ENCODE measurements at places on chromosomes 6 and 20.

DNA sequence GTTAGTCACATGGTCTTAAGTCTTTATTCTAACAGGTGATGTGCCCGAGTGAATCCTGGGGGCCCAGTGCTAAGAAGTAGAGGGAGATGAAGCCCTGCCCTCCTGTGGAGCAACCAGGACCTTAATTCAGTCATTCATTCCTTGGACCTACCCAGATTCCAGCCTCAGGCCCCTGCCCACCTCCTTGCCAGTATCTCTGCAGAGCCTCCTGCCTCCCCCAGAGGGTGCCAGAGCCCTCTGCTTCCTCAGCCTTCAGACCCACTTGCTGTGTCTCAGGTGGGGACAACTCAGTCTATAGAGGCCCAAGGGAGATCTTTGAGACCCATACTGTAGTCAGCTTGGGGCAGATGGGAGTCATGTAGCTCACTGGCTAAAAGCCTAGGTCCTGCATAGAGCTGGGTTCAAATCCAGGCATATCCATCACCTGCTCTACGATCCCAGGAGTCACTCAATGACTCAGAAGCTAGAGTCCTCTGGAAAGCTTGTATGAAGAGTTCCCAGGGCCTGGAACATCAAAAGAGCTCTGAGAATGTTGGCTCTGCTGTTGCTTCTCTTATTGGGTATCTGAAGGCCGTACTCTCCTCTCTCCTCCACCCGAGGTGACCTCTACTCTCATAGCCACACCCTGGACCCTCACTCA, 3.9 kb upstream of the SIGLEC1 start:
- no peak for DNase-seq

- DNase-seq = no peak
Measured at GRCh38 chr20:10540636-10541493, 105.8 kb downstream of the SLX4IP start.

- no peak for DNase-seq
Measured at GRCh38 chr6:37657112-37657886, 40.4 kb downstream of the MDGA1 start.

DNA sequence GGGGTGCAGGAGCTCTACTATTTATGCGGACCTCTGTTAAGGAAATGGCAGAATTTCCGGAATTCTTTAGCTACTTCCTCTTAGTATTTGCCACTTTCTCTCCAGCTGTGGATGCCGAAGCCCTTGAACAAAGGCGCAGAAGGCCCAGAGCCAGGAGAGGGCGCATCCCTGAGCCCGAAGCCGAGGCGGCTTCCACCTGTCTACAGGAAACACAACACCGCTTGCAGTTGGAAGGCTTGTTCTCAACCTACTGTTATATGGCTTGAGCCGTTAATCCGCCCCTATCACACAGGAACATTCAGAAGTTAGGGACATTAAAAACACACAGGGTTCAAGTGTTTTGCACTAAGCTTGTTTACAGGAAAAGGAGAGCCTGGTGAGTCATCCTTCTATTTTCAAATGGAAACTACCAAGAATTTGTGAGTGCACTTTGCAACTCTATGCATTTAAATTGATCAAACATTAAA, 417.1 kb downstream of the BCKDHB start:
- DNase-seq = no peak

GRCh38 chr6:157996918-157997702, 15.4 kb downstream of the SYNJ2 start:
- no peak for DNase-seq

DNA sequence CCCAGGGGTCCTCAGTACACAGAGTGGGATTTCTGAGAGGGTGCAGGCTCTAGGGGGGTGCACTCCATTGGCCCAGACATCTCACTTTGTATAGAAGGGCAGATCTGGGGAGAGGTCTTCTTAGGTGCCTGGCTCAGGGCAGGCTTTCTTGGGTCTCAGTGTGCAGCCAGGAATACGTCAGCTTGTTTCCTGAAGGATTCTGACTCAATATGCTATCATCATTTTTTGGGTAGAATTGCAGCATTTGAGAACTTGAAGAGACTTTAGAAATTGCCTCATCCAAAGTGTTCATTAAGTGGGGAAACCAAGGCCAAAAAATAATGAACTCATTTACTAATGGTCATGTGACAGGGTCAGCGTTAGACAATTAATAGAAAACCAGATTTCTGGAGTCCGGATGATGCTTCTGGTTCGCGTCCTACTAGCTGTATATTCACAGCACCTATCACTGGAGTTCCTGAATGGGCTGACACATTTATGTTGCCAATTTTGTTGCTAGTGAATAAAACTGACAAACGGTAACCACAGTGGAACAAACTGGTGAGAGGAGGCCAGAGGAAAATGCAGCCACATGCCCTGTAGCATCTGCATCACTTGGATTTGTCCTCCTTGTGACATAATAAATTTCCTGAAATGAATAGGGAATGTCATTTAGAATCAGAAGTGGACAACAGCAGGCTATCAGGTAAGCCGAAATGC, 238.9 kb downstream of the TBC1D7 start:
- DNase-seq = no peak

DNA sequence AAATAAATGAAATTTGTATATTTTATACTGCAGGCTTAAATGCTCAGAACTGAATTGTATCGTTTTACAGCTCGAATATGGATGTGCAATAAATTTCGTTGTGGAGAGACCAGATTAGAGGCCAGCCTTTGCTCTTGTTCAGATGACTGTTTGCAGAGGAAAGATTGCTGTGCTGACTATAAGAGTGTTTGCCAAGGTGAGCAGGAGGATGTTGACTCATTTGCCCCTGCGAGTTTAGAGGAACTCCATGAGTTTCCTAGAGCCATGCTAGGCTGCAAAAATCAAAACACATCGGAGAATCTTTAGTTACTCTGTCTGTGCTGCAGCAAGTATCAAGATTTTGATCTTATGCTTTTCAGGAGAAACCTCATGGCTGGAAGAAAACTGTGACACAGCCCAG, 15.4 kb downstream of the ENPP3 start:
- no peak for DNase-seq

DNA sequence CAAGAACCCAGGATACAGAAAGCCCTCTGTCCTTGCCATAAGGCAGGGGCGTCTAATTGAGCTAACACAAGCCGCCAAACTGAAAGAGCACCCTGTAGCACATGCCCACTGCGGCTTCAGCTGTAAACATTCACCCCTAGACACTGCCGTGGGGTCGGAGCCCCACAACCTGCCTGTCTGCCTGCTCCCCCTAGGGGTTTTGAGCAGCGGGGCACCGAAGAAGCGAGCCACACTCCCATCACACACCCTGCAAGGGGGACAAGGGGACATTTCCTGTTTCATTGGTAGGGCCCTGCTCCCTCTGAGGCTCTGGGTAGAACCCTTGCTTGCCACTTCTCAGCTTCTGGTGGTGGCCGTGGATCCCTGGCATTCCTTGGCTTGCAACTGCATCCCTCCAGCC, 45.2 kb upstream of the BCLAF1 start:
- no peak for DNase-seq

GRCh38 chr6:3108746-3109414, 9.6 kb upstream of the BPHL start:
- DNase-seq = peak; percentile 22

GRCh38 chr6:83708970-83709747, at the start of gene SNAP91:
Gene SNAP91 (minus strand): TSS chr6:83709101. CDS start chr6:83707927, 1,174 bp downstream.
- no peak for DNase-seq

DNA sequence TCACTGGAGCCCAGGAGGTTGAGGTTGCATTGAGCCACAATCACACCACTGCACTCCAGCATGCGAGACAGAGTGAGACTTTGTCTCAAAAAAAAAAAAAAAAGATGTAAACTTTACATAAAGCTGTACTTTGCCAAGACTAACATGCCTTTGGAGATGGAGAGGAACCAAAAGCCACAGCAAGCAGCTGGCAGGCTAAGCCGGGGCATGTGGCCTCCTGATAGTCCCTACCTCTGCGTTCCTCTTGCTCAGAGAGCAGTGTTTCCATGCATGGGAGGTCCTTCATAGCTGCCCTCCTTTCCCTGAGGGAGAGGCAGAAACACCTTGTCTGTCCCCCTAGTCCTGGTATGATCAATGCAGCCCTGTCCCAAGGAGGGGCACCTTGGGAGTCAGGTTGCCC, 35.2 kb downstream of the SPATA2 start:
- no peak for DNase-seq

DNA sequence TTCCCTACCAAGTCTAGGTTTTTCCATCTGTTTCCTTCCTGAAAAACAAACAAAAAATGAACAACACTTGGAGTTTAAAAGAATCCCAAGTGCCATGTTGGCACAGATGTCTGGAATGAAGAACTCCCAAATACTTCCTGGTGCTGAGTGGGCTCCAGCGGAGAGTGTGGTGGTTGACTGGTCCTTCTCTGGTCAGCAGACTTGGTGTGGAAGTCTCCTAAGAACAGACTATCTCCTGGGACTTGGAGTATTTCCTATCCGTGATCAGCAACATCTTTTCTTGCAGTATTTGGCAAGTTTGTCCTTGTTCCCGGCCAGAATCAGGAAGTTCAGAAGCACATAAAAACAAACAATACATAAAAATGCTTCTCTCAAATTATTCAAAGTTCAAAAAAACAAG, 154.1 kb downstream of the MTFR2 start:
- no peak for DNase-seq

DNA sequence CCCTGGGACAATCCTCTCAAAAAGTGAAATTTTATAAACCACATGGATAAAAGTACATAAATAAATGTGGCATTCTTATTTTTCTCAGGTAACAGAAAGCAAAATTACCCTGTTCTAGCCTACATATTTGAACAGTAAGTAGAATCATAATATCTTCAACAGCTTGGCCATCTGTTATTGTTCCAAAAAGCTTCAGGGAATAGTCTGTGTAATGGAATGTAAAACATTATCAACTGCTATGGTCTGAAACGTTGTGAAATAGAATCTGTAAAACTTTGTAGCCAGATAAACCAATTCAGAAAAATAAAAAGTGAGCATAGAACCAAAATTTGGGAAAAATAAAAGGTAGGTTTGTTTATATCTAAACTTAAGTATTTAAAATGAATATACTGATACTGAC, 114.7 kb downstream of the THEMIS start:
- DNase-seq = no peak

DNA sequence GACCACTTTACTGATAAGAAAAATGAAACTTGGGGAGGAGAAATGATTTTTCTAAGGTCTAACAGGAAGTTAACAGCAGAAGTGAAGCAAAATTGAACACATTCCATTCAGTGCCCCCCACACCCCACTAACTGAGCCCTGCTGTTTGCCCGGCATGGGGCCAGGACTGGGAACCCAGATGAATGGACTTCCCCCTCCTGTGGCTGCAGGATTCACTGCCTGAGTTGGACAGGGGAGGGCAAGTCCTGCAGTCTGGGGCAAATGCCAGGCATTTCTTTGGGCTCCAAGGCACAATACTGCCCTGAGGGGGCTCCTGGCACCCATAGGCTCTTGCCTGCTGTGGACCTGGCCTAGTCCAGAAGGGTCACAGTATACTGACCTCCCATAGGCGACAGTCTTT, 28.3 kb downstream of the FYN start:
- DNase-seq = no peak

DNA sequence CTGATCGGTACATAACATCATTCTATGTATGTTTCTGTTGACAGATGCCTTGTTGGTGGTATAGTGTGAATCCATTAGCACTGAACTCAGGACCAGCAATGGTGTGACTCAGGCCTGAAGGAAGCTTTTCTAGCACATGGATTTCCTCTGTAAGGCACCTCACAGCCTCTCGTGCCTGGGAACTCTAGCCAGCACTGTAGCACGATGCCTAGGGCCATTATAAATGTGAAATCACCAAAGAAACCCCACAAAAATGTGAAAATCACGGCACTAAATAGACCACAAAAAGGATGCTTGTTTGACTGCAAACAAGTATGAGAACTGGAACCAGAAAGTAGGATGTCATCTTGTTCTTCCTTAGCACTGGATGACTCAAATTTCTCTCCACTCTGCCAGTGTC, 63.7 kb upstream of the NKX2-2 start:
- no peak for DNase-seq

DNA sequence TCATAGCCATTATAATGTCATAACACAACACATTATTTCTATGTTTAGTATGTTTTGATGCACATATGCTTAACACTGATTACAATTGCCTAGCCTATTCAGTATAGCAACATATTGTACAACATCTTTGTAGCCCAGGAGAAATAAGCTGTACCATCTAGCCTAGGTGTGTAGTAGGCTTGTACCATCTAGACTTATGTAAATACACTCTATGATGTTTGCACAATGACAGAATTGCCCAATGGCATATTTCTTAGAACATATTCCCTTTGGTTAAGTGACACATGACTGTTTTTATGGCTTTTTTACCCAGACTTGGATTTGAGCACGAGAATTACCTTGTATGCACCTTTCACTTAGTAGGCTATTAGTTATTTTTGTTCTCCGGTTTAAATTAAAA, 64.5 kb upstream of the HIVEP1 start:
- DNase-seq = no peak

DNA sequence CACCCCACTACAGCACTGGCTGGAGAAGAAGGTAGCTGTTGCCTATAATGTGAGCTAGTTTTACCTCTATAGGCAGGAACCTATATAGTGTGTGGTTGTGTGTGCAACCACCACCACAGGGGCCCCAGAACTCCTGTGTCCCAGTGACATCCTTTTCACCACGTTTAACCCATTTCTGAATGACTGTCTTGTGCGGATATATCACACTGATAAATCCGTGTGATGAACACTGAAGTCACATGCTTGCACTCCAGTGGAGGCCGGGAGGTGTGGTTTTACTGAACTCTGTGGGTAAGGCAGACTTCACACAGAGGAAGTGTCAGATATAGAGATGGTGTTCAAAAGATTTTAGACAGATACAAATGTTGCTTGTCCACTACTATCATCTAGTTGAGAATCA, 32.5 kb downstream of the SDHAF4 start:
- DNase-seq = no peak

GRCh38 chr6:94446120-94446519, 1026.8 kb upstream of the EPHA7 start:
- DNase-seq = no peak

- no peak for DNase-seq
Measured at GRCh38 chr20:18138266-18138582, 561 bp downstream of the KAT14 start.
